ENCODE measurements at places on chromosomes 2 and 18.

DNA sequence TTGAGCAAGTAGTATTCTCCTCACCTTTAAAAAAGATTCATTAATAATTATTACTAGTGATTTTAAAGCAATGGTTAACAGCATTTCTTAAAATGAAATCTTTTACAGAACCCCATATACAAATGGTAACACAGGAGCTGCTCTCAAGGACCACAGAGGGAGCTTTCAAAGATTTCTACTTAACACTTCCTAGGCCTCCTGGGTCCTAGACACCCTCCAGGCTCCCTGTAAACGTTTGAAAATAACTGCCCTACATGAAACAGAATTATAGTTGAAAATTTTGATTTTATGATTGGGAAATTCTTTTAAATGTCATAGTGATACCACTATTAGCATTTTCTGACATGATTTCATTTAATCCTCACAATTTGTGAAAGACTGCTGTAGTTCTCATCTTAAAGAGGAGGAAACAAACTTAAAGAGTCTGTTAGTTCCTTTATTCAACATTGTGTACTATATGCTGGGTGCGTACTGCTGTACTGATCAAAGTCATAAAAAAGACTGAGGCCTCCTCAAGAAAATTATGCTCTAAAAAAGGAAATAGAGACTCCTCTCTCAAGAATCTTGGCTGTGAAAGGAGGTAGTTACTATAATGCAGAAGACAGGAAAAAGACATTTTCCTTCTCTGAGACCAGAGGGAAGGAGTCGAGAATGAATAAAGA lies 10.6 kb downstream of the CUL3 start:
- no peak for DNase-seq

DNA sequence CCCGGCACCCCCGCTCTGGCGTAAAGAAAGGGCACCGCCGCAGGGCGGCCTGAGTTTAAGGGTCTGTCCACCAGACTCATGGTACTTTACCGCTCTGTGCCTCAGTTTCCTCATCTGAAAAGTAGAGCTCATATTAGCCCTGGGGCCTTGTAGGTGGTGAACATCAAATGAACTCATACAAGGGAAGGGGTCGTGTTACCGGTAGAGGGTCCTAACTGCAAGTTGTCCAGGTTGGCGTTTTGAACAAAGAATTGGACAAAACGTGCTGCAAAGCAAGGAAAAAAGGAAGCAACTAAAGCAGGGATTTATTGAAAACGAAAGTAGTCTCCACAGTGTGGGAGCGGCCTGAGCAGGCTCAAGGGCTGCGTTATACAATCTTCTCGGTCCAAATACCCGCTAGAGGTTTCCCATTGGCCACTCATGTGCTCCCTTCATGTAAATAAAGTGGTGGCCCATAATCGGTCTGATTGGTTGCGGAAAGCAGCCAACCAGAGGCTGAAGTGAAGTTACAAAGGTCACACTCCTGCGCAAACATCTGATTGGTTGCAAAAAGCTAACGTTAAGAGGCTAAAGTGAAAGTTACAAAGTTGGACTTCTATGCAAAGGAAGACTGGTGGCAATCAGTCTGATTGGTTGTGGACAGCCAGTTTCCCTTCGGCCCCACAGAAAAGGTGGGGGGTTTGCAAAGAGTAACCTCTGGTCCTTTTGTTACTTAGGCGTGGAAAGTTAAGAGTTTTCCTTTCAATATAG lies 80.7 kb upstream of the LDLRAD4 start:
- DNase-seq = peak; percentile 10

- DNase-seq = peak; percentile 85
Measured at GRCh38 chr18:23718243-23718720, 29.0 kb downstream of the LAMA3 start.

GRCh38 chr2:111039628-111040383 lies 80.9 kb upstream of the BCL2L11 start:
- no peak for DNase-seq

- DNase-seq = peak; percentile 27
Measured at GRCh38 chr2:17593841-17594491, 53.5 kb downstream of the VSNL1 start.

DNA sequence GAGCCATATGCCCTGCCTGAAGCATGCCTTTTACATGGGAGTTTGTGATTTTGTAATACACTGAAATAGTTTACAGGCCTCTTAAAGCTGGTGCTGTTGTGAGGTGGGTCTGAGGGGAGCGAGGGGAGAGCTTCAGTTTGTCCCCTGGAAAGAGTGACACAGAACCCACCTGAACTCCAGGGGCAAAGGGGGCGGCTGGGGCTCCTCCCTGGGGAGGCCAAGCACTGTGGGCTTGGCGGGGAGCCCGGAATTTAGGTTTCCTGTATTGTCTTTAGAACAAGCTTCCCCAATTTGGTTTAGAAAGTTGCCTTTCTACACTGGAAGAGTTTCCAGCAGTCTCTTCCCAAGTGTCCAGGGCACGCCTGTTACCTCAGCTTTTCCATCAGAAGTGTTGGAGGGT lies 75.7 kb downstream of the VAPA start:
- DNase-seq = no peak

GRCh38 chr18:74896390-74896991 lies 298.8 kb downstream of the ZNF407 start:
- DNase-seq = peak; percentile 8

GRCh38 chr2:162824304-162824703 lies 14.3 kb downstream of the KCNH7 start:
- DNase-seq = no peak

DNA sequence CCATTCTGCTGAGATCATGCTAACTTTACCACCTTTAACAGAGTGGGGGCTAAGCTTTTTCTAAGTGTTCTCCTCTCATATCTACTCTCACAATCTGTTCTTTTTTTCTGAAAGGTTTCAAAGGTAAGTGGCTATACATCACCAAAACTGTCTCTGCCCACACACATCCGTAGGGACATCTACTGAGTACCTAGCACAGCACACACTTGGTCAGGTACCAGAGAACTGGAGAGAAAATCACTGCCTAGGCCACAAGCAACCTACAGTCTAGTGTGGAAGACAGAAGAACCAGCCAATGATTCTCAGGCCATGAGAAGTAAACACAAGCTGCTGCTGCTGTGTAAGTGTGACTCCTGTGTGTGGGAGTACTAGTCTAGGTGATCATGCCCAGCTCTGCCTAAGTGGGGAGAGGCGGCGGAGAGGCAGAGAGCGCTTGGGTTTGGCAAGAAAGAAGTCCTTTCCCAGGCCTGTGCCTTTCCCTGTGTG lies 176.1 kb upstream of the ZFP36L2 start:
- peak; percentile 30 for DNase-seq

- DNase-seq = no peak
Measured at GRCh38 chr18:29060349-29060748, 883.4 kb upstream of the CDH2 start.

DNA sequence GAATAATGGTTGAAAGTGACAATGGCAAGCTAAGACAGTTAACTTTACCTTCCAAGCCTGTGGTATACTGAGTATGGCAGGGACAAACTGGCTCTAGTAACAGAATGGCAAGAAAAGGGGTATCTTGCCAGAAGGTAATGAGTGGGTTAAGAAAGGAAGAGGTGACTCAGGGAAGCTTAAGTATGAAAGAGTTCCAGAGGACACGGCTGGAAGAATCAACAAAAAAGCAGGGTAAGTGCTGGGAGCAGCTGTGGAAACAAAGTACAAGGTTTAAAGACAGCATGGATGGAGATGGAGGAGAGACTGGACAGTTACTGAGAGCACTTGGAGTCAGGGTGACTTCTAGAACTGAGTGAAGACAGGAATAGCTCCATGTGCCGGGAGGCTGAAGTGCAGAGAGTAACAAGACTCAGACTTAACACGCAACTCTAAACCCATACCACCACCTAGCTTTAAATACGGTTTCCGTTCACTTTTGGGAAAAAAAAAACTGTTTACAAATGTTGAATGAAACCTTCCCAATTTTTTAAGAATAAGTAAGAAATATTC lies 69.0 kb downstream of the REV1 start:
- DNase-seq = peak; percentile 34

DNA sequence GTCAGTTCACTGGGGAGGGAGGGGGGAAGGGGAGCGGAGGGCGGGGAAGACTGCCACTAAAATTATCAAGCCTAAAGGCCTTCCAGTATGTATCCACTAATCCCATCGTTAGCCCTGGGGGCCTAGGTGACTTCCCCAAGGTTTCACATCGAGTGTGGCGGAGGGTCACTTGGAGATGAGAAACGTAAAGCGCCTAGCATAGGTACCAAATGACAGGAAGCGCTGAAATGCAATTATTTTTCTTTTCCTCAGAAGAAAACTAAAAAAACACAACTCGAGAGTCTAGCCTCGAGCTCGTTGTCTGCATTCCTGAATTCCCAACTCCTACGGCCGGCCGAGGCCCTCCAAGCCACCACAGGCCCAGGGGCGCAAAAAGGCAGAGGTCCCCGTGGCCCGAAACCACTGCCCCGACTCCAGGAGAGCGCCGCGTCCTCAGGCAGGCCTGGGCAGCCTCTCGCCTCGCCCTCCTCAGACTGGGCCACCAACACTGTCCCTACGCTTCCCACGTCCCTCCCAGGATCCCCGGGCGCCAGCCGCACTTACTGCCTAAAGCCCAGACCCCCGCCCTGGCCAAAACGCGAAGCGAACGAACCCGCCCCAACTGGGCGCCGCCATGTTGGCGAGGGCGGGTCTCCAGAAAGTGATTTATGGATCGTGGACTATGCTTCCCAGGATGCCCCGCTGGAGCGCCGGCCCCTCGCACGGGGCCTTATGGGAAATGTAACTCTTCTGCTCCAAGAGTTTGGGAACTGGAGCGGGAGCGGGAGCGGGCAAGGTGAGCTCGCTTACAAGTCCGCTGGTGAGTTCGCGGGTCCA lies at the start of gene USP40:
Gene USP40, minus strand, starts transcription at position 642 of the 816 bp plus-strand sequence. CDS start 1,228 bp downstream, outside the sequence.
- DNase-seq = peak; percentile 92

GRCh38 chr2:64637000-64637635 lies 16.6 kb downstream of the SERTAD2 start:
- no peak for DNase-seq

DNA sequence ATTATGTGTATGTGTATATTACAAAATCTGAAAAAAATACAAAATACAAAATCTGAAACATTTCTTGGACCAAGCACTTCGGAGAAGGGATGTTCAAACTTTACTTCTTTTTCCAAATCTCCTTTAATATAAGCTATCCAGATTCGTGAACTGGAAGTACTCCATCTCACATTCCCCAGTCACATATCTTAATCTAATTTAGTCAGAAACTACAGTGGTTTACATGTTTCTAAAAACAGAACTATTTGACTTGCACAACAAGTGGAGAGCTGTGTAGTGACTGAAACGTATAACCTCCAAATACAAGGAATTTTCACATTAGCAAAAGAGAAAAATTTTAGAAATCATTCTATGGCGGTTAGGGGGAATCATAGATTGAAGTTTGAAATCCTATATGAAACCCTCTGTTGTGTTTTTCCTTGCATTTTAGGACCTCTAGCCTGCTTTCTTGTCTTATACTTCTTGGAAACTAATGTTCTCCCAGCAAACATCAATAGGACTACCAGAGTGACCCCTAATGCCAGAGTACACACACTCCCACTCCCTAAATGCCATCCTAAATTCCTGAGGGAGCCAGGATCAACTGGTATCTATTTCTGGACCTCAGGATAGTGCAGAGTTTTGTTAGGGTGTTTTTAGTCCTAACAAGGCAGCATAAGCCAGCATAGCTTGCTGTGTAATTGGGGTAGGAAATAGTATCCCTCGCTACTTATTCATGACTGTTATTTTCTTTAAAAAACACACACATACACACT lies 30.2 kb upstream of the ROCK1 start:
- DNase-seq = no peak

DNA sequence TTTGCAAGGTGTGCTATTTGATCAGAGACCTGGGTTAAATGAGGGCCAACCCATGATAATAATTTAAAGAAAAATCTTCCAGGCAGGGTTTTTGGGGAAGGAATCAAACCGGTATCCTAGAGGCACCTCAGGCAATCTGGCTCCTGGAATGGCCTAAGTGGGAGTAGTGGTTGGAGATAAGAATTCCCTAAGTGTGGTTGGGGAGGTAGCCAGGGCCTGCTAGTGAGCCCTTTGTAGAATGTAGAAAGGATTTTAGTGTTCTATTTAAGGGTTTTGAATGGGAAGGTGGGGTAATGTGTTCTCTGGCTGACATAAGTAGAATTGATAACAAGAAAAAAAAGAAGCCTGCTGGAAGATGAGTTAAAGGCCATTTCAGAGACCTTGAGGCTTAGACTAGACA lies 422.2 kb downstream of the XIRP2 start:
- no peak for DNase-seq

GRCh38 chr2:222909286-222909685 lies 48.5 kb downstream of the ACSL3 start:
- no peak for DNase-seq

GRCh38 chr2:100274076-100274475 lies 48.2 kb downstream of the LONRF2 start:
- DNase-seq = no peak

GRCh38 chr18:37533647-37534584 lies 31.7 kb downstream of the CELF4 start:
- DNase-seq = no peak

GRCh38 chr2:97858442-97858841 lies 137.3 kb downstream of the TMEM131 start:
- no peak for DNase-seq

DNA sequence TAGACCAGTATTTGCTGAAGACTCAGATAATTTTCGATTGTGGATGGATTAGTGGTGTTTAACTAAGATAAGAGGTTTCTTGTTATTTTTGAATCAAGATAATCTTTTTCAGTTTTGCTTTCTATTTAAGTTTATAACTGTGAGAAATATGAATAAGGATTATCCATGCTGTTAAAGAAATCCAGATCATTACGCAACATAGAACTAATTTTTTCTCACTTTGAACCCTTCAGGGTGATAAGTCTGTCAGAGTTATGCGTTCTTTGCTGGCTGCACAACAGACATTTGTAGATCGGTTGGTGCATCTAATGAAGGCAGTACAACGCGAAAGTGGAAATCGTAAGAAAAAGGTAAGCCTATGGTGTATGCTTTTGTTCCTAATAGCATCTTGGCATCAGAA lies 74.1 kb downstream of the PIK3C3 start:
- DNase-seq = no peak

- DNase-seq = peak; percentile 54
Measured at GRCh38 chr2:70124983-70125480, 37.8 kb downstream of the PCBP1 start.

GRCh38 chr2:200749631-200750322 lies 61.9 kb upstream of the BZW1 start:
- DNase-seq = no peak

DNA sequence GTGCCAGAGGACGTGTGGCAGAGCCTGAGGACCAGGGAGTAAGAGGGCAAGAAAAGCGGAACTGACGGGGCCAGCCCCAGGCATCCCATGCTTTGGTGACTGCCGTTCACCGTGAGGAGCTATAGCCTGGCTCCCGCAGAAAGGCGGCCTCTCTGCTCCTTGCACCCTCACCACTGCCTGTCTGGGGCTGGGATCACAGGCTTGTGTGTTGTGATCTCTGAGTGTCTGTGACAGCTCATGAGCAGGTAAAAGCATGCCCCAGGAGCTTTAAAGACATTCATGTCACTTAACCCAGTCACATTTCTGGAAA lies 266.8 kb upstream of the RAB6C start:
- no peak for DNase-seq
